Activated T-helper 2 cell treated with anti-CD3 and anti-CD28 coated beads, Interferon-gamma antibody, Interleukin-2, Interleukin-4, amounts not matched to agents 10 μg/mL and 5 μg/mL and 100 μg/mL, durations not matched to agents 14 hours and 24 hours and 36 hours (primary cell): ENCODE measurements at places on chromosomes 12 and 14. TPM values are rescaled to one million over a fixed set of nuclear protein-coding genes. Genes with fewer than 3 reads are reported as not detected.

DNA sequence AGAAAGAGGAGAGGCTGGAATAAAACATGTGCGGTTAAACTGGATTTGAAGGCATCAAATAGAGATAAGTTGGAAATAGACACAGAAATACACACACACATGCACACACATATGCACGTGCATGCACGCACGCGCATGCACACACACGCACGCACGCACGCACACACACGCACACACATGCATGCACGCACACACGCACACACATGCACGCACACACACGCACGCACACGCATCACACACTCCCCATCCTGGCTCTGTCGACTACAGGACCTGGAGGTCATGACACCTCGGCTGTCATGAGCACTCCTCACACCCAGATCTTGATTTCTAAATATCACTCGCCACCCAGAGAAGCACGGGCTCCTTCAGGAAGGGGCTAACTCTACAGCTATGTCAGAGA is 51.8 kb downstream of the RIMBP2 start:
- DNase-seq, result no peak

DNA sequence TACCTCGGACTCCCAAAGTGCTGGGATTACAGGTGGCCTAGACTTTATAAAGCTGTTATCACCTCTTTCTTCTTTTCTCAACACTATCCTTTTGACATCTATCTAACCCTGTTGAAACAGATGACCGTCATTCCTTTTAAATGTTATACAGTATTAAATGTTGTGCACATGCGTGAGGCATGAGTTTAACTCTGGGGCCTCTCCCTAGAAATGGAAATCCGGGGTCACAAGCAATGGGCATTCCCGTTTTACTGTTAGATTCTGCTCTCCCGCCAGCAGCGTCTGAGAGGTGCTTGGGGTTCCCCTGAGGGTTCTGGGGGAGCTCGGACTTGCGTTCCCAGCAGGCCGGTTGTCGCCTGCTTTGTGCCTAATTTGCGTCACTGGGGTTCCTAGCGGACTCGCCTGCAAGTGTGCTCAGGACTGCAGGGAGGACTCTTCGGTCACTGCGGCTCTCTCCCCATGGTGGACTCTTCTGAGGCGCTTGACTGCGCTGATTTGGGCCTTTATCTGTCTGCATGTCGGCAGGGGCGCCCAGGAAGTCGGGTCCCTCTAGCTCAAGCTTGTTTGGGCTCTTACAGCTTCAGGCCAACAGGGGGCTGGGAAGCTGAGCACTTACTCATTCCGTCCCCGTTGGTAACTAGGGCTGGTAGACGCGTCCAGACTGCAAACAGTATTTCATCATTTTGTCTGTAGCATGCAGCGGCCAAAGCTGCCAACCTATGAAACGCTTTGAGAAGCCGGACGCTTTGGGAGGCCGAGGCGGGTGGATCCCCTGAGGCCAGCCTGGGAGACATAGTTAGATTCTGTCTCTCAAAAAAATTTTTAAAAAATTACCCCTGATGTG is 1.2 kb upstream of the RAN start:
- DNase-seq, result peak; percentile 61

Gene HSP90AA1
- total RNA-seq, result 995 and 1,017 TPM in 2 replicates

Gene PRIMA1
- total RNA-seq, result not detected in 2 replicates

Gene CIT
- 52.6 and 53.5 TPM in 2 replicates for total RNA-seq
